ENCODE measurements at places on chromosomes 4 and X.

GRCh38 chr4:16212138-16212782 lies 14.0 kb downstream of the TAPT1 start:
- no peak for DNase-seq

DNA sequence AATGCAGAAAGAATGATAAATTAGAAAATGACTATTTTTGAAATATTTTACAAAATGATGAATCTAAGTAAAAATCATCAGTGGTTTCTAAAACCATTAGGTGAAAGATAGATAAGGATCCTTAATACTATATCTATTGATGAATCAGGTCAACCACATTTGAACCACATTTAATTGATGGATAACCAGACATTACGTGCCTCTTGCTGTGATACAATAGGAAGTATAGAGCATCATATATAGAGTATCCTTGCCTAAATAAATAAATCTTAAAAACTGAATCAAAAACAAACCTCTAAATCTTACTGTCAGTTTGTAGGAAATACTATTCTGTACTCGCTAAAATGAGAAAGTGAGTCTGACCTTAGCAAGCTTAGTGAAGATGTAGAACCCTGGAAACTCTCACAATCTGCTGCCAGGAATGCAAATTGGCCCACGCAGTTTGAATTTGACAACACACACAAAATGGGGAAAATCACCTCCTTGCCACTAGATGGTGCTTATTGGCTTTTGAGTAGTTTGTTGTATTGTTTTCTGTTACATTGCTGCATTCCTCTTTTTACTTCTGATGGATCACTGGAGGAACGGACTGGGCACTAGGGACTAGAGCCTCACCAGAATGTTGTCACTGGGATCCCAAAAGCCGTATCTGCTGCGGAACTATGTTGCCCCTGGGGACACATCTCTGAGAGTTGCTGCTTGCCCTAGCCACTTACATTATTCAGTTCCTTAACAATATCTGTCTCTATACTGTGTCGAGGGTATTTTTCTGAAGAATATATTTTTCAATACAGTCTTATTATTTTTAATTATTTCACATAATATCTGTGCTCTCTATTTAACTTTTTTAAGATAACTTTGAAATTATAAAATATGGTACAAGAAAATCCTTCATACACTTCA lies 25.4 kb upstream of the SLAIN2 start:
- no peak for DNase-seq

- no peak for DNase-seq
Measured at GRCh38 chrX:136735601-136736000, 45.1 kb downstream of the ARHGEF6 start.

- no peak for DNase-seq
Measured at GRCh38 chr4:153021276-153021675, 85.2 kb downstream of the FHDC1 start.

DNA sequence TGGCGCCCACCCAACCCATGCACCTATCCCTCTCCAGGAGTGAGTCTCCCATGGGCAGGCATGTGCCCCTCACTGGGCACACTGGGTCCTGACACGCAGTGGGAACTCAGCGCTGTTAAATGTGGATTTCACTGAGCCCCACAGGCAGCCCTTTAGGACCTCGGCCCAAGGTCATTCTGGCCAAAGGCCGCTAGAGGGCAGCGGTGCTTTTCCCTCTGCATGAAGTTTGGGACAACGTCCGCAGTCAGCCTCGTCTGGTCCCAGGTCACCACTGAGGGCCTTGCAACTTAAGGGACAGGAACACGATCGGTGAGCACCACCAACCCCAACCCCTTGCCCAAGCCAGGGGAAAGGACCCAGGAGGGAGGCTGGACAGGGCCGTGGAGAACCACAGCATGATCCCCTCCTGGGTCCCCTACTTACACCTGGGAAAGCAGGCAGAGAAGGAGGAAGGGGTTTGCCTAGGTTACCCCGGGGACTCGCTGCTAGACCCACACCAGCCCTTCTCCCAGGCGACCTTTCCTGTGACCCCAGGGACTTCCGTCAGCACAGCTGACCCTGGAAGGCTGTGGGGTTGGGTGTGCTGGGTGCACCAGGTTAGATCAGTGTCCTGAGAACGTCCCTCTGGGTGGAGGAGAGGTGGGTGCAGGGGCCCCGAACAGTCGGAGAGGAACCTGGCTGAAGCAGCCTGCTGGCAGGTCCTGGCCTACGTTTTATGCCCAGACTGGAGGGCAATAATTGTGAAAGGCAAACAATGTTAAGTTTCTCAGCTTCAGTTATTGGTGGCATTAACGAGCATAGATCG lies 24.0 kb downstream of the CYTL1 start:
- no peak for DNase-seq

Measured in activated naive CD4-positive, alpha-beta T cell (primary cell).